ENCODE measurements at places on chromosomes 5 and 9. TPM values are rescaled to one million over a fixed set of nuclear protein-coding genes. Genes with fewer than 3 reads are reported as not detected.

Gene EFNA5
- 18.5 TPM for total RNA-seq

Gene JMY
- total RNA-seq = 20.6 TPM

Gene TTC16
- 0.13 TPM for total RNA-seq

Gene NTNG2
- 3.2 TPM for total RNA-seq

Gene LYSMD3
- 23.7 TPM for total RNA-seq

Gene CTXN3
- total RNA-seq = not detected

Gene IL3
- total RNA-seq = not detected

DNA sequence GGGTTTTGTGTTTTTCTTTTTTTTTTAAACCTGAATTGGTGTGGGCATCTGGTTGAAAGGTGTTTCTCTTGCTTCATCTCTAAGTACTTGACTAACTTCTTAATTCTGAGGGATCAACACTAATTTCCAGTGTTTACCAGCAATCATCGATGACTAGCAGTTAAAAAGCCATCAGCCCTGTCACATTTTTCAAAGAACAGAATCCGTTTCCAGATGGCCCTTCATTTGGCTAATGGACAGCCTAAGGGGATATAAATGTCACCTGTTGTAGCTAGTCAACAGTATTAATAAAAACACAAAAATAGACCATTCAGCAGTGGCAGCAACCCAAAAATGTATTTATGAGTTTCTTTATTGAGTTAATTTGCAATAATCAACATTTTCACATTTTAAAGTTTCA is 1076.5 kb downstream of the MAT2B start:
- DNase-seq = no peak

- DNase-seq = no peak
These were observed 22.6 kb upstream of the HK3 start for GRCh38 chr5:176921714-176922113.

DNA sequence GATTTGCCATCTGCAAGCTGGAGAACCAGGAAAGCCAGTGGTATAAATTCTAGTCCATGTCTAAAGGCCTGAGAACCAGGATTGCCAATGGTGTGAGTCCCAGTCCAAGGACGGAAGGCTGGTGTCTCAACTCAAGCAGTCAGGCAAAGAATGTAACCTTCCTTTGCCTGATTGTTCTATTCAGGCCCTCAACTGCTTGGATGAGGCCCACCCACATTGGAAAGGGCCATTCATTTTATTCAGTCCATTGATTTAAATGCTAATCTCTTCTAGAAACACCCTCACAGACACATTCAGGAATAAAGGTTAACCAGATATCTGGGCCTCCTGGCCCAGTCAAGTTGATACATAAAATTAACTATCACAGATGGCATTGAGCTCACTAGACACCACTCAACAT is 427.8 kb downstream of the ZNF608 start:
- no peak for DNase-seq

- DNase-seq = no peak
These were observed 356.1 kb downstream of the TUSC1 start for GRCh38 chr9:25322142-25322541.

DNA sequence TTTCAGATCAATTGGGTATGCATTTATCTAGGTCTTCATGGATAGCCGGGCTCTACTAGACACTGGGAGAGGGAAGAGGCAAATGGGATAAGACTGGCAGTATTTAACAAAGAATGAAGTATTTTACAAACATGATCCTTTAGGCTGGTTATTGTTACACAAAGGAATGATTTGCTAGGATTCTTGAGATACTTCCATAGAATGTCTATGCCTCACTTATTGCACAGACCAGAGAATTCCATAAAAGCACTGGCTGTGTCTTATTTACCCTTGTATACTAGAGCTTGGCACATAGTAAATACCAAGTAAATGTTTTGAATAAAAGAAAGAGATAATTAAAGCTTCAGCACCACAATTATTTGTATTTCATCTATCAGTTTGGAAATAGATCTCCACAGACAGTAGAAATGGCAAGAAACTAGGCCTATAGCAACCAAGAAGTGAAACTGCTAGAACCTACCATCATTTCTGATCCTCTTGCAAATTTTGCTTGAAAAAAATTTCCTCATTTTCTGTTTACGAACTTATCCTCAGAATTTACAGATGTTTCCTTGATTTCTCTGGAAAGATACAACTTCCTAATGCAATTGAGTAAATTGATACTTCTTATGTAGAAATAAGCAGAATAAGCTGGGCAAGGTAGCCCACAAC is 3.8 kb downstream of the PDCD1LG2 start:
- no peak for DNase-seq

- no peak for DNase-seq
These were observed 512.2 kb upstream of the ZNF608 start for GRCh38 chr5:125258615-125259014.

DNA sequence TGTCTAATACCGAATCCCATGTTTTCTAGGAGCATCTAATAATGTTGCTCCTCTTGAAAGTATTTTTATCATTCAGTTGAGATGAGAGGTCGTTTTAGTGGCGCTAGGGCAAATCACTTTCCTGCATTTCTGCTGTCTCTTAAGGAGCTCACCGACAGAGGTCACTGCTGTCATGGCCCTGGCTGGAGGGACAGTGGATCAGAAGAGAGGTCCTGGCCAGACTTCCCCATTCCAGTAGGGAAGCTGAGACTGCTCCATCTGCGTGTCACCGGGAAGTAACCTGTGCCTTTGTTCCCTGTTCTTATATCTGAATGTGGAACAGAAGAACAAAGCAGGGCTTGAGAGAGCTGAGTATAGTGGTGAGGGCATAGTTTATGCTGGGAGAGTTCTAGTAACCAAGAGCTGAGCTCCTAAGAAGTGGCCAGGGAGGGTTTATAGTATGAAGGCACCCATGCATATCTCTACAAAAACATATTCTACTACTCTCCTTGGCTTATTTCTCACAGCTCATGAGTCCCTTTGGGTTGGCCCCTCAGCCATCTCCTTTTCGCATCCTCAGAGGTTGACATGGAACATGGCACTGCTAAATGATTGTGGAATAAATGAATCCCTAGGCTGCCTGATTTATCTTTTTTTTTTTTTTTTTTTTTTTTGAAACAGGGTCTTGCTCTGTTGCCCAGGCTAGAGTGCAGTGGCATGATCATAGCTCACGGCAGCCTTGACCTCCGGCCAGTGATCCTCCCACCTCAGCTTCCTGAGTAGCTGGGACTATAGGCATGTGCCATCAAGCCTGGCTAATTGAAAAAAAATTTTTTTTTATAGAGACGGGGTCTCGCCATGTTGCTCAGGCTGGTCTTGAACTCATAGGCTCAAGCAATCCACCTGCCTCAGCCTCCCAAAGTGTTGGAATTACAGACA is 27.2 kb downstream of the ATP6V0E1 start:
- DNase-seq = no peak

- no peak for DNase-seq
These were observed 832.0 kb upstream of the ARRDC3 start for GRCh38 chr5:92215116-92215515.

GRCh38 chr5:55699041-55699688 is 13.0 kb downstream of the SLC38A9 start:
- DNase-seq = no peak

DNA sequence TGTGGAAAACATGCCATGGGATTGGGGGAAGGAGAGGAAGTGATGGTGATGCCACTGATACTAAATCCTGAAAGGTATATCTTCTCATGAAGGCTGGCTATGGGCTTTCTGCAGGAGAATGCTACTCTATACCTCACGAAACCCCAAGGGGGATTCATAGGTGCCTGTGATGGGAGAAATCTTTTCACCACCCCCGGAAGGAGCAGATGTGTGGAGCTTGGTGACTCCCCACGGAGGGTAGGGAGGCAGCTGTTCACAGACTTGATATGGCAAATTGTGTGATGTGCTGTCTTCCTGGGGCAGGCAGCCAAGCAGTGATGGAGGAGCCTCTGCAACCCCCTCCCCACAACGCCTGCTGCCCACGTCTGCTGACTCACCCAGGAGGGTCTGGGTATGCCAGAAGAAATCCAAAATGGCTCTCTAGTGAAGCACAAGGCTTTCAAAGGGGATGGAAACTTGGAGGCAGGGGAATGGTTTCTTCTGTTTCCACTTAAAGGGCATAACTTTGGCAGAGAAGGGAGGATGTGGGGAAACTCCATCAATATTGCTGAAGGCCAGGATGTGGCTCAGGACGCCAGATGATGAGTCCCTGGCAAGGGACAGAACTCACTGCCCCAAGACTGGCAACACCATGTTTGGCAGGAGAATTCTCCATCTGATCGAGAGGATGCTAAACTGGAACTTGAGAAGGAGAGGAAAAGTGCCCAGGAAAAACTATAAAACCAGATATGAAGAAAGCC is 188.3 kb downstream of the GABBR2 start:
- DNase-seq = no peak

DNA sequence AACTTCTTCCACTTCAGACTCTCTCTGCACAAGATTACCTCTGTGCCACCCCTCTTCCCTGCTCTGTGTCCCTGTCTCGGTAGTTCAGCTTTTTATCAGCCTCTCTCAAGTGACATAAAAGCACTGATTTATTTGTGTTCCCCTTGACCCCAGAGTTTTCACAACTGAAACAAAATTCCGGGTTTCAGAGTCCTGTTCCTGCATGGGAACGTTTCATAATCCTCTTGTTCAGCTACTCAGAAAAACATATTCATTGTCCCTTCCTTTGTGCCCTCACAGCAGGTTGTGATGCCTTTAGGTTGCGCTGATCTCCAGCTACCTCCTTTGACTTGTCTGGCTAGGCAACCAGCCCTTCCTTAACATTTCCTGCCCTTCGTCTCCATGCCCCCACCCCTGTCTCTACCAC is 13.7 kb upstream of the ITGA1 start:
- DNase-seq = no peak

GRCh38 chr9:129254566-129255287 is 76.7 kb upstream of the IER5L start:
- DNase-seq = no peak

DNA sequence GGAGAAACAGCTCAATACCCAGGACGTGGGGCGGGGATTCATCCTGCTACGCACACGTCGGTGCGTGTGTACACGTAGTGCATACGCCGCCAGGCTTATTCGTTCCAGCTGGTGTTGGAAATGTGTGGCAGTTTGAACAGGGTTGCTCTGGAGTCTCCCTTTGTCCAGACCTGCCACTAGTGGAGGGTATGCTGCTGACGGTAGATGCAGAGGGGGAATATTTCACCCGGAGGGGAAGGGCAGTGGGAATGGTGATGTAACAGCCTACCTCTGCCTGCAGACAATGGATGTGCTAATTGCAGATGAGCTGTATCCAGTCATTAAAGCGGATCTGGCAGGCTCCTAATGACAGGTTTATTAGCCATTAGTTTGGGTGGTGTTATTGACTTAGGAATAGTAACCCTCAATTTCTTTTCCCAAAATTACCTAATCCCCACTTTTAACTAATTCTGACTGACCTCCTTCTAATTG is 142.7 kb downstream of the PAX5 start:
- peak; percentile 23 for DNase-seq

DNA sequence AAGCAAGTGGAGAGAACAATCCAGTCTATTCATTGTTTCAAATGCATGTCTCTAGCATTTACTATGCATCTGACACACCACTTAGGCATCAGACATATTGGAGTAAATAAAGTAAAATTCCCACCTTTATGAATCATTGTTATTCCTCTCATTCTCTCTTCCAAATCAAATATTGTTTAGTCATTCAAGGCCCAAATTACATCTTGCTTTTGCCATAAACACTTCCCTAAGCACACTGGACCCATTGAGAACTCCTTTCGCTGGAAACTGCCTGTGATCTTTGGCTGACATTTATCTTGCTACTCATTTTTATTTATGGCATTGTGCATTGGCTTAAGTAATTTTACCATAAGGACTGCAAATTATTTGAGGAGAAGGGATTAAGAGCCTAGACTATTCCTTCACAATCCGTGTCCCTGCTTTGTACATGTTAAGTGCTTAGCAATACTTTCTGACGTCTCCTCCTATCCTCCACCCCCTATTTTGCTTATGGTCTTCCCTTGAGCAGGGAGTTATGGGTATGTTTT is 7.4 kb downstream of the C5orf46 start:
- DNase-seq = no peak

DNA sequence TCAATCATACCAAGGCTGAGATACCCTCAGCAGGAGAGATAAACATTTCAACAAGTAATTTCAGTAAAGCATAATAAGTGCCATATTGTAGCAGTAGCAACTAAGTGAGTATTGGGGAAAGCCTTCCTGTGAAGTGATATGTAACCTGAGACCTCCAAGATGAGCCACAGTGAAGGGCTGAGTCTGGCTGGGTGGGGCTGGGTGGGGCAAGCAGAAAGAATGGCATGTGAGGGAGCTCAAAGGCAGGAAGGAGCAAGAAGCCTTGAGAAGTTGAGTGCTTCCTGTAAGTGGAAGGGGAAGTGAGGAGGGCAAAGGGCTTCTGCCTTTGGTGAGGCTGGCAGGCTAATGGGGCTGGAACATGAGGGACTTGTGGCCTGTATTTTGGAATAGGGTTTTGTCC is 19.7 kb upstream of the ASTN2 start:
- no peak for DNase-seq

Data from sciatic nerve (tissue), 2 donors.